ENCODE measurements at places on chromosomes 1 and 21.
A peak's percentile ranks its signal among the peaks of the same experiment; 100 is the strongest.

DNA sequence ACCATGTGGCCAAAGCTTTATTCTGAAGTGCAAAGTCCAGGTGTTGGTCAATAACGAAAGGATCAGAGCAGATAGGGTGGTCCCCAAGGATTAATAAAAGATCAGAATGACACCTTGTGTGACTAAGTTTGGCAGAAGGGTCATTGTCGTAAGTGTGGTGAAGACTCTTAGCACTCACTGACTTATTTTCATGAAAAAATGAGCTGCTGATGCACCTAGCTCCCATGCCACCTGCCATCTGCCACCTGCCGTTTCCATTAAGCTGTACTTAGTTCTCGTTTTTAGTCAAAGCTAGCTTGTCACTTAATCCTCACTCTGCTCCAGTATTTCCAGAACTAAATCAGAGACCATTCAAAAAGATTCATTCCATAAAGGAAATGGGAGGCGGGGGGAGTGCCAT is 112.6 kb downstream of the SEC16B start:
- no peak for DNase-seq

- DNase-seq = no peak
These were observed 88.5 kb upstream of the VAV3 start for GRCh38 chr1:108053270-108054013.

- DNase-seq = no peak
These were observed 2.4 kb downstream of the NOC2L start for GRCh38 chr1:956636-957035.

- DNase-seq = no peak
These were observed 1.4 kb downstream of the RGS8 start for GRCh38 chr1:182682898-182683501.

GRCh38 chr1:88650676-88651418 is 33.2 kb upstream of the PKN2 start:
- DNase-seq = no peak

DNA sequence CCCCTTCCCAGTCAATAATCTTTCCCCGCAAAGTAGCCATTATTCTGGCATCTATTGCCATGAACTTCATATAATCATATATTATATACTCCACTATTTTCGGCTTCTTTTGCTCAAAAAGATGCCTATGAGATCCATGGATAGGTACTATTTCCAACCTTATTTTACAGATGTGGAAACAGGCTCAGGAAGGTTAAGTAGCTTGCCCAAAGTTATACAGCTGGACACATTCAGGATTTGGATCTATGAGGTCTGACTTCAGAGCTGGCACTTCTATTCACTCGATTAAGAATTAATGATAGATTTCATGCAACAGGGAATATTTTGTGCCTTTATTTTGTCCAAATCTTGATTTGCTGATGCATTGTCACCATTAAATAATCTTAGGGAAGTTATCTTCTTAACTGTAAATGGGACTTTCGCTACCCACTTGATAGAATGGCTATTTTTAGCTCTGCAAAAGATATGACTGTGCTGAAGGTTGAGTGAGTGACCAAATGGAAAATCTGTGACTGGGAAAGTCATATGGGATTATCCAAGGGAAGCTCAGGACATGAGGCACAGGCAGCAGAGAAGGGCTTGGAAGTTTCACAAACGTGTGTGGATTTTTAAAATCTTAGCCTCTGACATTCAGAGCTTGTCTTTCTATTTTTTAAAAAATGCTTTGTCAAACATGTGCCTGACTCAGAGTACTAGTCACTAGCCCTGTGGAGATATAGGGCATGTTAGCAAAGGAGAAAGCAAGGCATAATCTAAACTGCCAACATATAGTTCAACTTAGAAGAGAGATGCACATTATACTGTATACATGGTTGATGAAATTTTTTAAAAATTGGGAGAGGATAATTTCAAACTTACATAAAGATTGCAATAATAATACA is 36.5 kb downstream of the GIPC2 start:
- no peak for DNase-seq

- DNase-seq = no peak
These were observed 68.9 kb downstream of the DMAP1 start for GRCh38 chr1:44281962-44282703.

DNA sequence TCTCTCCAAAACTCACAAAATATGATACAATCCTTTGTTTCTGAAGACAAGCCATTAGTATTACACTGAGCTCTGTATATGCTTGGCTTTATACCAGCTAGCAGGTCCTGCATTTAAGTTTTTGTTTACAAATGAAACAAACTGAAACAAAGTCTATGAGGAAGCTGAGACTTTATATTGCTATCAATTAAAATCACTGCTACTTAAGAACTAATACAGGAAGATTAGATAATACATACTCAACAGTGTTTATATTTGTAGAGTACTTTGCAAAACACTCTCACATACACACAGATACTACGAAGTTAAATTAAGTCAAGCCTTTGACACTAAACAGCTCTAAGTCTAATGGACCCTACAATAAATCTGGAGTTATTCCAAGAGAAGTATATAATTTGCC is 247.4 kb downstream of the CRB1 start:
- DNase-seq = no peak

DNA sequence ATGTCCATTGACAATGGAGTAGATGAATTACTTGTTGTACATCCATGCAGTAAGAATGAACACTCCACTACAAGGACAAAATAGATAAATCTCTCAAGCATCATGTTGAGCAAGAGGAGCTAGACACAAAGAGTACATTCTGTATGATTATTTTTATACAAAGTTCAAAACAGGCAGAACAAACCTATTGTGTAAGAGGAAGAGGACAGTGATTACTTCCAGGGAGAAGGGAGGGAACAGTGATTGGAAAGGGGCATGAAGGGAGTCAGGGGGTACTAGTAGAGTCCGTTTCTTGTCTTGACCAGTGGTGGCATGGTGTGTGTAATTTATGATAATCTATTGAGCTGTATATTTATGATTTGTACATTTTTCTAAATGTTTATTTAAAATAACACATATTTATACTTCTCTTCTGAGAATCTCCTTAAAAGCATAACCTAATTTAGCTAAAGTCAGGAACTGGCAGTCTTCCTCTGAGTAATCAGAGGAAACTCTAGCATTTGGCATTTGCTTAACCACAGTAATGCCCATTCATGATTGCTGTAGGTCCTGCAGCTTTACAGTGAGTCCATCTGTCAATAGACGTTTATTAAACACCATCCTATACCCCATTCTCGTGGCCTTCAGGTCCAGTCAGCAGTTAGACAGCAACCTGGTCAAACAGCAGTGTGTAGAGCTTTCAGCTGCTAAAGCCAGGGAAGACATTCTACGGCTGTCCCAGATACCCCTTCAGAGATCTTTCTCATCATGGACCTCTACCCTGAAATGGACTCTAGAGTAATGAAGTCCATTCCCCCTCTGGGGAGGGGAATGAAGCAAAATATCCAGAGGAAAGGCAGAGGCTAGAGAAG is 114.1 kb upstream of the GALNT2 start:
- no peak for DNase-seq

DNA sequence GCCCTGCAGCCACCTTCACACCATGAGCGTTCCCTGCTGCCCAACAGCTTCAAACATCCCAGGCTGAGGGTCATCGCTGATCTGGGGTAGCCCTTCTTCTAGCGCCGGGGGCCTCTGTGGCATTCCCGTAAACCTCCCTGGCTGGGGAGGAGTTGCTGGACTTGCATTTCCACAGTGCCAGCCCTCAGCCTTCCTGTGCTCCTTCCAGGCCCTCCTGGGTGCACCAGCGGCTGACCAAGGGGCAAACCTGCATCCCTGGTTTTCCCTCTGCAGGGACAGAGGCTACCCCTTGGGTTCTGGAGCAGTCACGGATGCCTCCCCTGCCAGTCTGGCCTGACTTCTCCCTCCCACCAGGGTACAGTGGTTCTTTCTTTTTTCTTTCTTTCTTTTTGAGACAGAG is 218.7 kb upstream of the TMEM51 start:
- no peak for DNase-seq

DNA sequence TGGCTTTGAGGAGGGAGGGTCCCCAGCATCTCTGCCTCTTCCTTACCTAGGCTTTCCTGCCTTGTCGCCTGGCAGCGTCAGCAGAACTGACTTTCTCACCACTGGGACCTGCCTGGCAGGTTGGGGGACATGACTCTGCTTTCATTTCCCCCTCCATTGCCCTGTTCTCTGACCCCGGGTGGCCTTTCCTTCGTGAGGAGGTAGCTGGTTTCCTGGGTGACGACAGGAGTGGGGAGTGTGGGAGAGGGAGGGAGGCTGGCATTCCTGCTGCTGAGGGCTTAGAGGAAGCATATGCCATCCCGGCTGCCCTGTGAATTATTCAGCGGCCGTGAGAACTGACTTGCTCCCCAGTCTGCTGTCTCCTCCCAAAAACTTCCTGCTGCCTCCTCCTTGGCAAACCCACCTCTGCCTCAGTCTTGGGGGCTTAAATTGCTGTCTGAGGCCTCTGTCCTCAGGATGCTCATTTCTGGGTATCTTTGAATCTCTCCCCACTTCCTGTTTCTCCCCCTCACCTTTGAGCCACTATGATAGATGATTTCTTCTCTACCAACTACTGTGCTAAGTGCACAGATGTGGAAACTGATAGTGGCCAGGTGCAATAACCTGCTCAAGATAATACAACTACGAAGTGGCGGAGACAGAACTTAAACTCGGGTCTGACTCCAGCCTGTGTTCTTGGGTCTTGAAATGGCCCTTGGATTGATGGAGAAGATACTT is 182.0 kb upstream of the CSF3R start:
- DNase-seq = no peak

GRCh38 chr1:203354246-203354645 is 3.3 kb upstream of the FMOD start:
- no peak for DNase-seq

- no peak for DNase-seq
These were observed 42.5 kb upstream of the STUM start for GRCh38 chr1:226506021-226506420.

- DNase-seq = no peak
These were observed 4.9 kb upstream of the CAPN2 start for GRCh38 chr1:223707256-223708000.

GRCh38 chr1:233060461-233060994 is 110.1 kb downstream of the NTPCR start:
- DNase-seq = no peak

DNA sequence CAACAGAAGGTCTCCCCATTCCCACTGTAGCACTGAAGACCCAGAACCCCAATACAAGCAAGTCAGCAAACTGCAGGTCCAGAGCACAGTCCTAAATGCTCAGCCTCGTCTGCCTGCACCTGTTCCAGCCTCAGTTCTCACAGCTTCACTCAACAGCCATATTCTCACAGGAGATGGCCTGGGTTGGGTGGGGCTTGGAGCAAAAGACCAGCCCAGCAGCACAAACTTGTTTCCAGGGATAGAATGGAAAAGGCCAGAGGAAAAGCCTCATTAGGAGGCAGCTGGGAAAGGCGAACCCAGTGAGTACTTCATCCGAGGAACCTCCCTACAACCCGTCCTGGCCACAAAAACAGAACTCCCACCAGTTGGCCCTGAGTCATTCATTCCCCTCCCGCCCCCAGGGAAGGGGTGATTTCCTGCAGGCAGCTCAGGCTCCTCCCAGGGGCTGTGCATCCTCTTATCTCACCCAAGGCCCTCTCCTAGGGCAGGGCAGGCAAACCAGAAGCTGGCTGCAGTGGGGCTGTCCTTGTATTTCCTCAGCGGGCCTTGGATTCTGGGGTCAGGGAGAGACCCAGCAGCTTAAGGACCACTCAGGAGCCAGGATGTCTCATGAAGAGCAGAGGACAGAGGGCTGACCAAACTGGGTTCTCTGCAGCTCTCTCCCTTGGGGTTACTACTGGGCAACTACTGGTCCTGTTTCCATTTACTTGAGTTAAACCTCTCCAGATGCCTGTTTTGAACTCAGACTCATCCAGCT is 7.4 kb upstream of the MPL start:
- DNase-seq = peak; percentile 24

DNA sequence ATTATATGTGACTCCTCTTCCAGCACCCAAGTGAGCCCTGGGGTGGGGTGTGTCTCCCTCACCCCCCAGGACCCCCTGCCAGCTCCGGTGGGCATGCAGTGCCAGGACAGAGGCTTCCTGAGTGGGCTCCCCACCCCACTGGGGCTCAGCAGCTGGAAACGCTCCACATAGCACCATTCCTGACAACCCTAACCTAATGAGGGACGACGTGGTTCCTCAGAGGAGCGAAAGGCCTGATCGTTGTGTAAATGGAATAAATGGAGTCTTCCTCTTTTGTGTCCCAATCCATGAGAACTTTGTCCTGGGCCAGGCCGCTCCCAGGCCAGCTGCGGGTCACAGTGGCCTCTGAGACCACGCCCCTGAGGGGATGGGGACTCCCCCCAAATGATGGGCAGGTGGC is 1.8 kb upstream of the TSPEAR start:
- DNase-seq = no peak

DNA sequence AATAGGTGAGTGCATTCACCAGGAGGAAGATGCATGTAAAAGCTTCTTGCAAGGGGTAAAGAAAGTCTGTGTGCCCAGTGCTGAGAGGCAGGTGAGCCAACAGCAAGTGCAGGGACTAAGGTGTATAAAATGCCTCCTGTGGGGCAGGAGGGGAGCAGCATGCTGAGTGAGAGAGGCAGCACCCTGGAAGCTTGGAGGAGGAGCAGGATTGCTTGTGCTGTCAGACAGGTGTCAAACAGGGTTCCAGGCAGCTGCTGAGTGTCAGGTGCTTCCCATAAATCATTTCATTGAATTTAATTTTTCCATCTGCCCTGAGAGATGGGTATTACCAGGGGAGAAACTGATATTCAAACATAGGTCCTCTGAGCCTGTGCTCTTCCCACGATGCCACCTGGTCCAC is 13.9 kb downstream of the BSND start:
- no peak for DNase-seq

DNA sequence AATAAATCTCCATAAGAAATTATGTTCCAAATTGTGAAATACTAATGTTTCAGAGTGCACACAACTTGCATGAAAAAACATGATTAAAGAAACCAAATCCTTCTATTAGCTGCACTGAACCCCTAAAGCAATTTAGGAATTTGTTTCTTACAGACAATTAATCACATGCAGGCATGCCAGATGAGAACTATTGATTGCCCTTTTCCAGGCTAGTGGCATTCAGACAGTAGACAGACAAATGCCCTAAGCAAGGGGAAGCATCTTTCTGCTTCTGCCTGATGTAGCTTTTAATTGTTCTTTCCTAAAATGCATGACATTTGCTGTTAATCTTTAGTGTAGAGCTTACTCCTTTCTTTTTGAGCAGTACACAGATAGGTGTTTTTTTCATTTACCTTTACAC is 229.5 kb downstream of the DPYD start:
- DNase-seq = no peak

- no peak for DNase-seq
These were observed 7.3 kb upstream of the IFNGR2 start for GRCh38 chr21:33395891-33396331.

Measured in CD4-positive, alpha-beta T cell treated with Interferon alpha-2 for 1 hour (primary cell).